ENCODE measurements at places on chromosomes 3 and 15.

DNA sequence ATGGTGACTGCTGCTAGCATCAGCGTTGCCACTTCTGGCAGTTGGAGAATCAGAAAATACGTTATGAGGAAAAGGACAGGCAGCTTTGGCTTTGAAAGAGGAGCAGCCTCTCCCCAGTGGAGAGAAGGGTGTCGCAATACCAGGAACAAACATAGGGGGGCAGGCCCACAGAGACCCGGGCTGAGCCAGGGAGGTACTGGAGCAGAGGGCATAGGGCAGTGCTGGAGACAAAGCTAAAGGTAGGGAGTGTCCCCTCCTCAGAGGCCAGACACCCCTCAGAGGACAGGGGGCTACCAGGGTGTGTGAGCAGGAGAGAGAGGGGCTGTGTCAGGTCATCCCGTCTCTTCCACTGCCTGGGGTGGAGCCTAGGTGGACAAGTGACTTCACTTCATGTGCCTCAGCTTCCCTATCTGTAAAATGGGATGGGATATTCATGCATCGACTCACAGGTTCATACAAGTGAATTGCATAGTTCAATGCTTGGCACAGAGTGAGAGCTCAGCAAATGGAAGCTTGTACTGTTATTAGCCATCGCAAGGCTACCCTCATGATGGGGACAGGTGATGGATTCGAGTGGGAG, 49.7 kb upstream of the LIMD1 start:
- DNase-seq = no peak

- DNase-seq = no peak
Observed at GRCh38 chr15:57393061-57393460, 16.8 kb downstream of the CGNL1 start.

DNA sequence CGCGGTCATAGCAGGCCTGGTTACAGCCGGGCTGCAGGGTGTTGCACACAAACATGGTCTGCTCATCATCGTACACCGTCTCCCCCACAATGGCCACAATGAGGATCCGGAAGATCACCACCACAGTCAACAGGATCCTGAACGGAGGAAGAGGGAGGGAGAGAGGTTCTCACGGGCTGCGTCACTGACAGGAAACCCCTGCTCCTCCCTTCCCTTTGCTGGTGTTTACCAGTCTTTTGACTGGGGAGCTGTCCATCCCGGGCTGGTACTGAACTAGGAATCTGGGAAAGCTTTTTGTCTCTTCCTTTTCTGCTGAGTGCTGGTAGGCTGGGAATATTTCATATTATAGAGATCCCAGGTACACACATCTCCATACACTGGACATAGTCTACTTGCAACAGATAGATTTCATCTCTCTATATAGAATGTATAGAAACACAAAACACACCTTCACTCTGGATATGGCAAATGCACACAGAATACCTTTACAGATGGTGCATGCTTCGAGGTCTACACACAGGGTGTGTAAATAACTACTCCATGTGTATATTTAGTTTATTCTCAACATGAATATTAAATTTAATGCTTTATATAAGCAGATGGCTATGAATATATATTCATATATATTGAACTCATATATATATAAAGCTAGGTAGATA, 1.4 kb downstream of the GJD2 start:
- no peak for DNase-seq

DNA sequence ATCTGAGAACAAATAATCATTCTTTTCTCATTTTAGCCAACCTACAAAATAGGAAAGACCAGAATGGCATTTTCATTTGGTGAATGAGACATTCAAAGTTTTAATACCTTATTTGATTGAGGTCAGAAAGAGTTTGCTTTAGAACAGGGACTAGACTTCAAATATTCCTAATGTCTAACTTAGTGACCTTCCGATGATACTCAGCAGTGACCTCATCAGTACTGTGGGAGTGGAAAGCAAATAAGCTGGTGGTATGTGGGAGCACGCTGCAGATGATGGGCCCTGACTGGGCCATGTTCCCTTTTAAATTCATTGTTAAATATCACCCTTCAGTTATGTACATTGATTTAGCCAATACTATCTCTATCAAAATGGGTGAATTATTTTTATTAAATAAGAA, 223.3 kb downstream of the P3H2 start:
- DNase-seq = no peak

DNA sequence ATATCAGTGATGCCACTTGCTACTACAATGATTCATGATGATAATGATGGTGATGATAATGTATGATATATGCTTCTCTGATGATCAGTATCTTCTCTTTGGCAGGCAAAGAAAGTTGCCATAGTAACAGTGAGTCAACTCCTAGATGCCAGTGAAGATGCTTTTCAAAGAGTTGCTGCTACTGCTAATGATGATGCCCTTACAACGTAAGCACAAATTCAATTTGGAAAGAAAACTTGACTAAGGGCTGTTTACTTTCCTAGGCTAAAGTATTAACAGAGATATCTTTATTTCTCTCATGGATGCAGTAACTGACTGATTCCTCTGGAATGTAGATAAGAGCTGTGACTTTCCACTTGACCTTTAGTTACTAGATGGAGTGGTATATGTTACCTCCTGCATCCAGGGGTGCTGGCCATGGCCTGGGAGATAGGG, 27.8 kb downstream of the ADGRG7 start:
- DNase-seq = peak; percentile 12

- no peak for DNase-seq
Observed at GRCh38 chr3:165256554-165257065, 60.4 kb upstream of the SLITRK3 start.

GRCh38 chr3:41117398-41117870, 81.9 kb upstream of the CTNNB1 start:
- peak; percentile 83 for DNase-seq

DNA sequence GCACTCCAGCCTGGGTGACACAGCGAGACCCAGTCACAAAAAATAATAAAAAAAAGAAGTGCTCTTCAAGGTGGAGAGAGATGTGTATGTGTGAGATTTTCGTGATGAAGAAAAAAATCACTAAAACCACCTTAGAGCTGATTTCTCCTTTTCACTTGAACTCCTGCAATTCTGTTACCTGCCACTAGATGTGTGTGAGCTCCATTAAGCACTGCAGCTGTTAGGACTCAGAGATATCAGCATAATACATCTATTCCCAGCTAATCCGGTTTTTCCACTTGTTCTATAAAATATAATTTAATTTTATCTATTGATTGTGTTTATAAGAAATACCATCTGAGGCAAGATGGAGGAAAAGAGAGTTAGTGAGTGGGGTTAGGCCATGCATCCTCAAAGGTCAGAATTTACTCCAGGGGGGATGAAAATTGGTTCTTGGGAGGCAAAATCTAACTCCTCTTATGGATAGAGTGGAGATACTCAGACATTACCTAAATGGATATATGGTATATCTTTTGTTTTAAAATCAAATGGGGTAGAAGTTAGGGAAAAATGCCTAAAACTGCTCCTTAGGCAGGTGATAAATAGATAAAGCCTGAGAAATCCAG, 152.7 kb downstream of the IL20RB start:
- DNase-seq = no peak

GRCh38 chr3:29718661-29719065, 437.8 kb downstream of the RBMS3 start:
- DNase-seq = no peak

DNA sequence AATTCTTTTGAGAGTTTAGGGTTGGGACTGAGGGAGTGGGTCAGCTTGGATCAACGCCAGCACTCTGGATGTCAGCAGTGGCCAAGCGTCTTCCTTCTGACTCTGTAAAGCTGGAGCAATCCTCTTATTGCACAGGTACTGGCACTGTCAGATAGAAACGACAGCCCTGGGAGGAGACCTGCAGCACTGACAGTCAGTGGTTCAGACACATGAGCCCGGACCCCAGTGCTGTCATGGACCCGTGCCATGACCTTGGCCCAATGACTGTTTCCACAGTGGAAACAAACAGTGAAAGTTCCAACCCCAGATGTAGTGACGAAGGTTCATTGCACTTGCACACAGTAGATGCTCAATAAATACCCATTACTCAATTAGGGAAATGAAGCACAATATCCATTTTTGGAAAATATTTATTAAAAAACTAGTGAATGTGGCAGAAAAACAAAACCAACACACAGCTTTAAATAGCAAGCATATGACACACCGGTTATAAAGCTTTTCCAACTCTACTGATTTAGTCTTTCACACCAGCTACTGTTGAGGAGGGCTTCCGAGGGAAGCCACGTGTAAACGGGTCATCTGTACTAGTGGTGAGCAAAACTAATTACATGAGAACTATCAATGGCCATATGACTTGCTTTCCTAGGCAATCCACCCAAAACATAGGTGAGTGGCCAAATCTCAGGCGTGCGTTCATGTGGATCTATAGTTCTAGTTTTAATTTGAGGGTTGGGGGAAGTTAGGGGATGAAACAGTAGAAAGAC, 22.1 kb downstream of the SIAH2 start:
- DNase-seq = no peak

DNA sequence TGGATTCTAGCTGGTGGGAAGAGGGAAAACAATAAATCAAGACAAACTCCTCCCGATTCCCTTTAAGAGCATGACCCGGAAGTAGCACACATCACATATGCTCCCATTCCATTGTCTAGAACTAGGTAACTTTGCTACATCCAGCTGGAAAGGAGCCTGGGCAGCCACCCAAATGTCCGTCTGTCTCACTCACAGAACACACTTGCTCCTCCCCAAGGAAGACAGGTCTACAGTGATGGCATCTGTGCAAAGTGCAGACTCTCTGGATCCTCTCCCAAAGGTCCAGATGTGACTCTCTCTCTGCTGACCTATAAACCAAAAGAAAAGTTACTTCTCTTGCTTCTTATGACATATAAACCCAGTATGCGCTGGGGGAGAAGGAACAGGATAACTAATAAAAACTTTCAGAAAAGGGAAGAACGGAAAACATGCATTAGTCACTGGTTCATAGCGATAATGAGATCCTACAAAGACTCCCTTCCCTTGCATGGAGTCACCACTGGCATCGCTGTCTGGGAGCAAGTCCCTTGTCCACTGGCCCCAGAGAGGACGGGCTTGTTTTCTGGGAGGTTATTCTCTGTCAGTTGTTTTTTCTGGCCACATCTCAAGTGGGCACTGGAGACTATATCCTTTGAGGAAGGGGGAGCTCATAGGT, 29.8 kb upstream of the EPHB3 start:
- DNase-seq = no peak

DNA sequence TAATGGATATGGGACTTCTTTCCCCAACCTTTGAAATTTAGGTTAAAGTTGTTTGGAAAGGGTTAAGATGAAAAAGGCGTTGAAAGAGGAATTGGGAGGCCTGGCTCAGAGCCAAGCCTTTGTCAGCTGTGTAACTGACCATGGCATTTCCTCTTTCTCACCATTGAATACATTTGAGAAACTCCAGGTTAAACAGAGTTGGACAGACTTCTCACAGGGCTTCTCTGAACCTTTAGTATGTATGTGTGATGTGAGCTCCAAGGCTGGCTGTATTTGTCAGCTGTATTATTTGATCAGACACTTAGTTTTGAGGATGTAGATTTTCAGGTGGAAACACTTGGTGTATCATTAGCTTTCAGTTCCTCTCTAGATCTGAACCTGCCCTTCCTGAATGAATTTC, 136.4 kb upstream of the GOLGA6L4 start:
- no peak for DNase-seq

GRCh38 chr3:39752751-39753150, 56.7 kb upstream of the MYRIP start:
- DNase-seq = no peak

- DNase-seq = no peak
Observed at GRCh38 chr3:157920822-157921700, 185.2 kb downstream of the SHOX2 start.

DNA sequence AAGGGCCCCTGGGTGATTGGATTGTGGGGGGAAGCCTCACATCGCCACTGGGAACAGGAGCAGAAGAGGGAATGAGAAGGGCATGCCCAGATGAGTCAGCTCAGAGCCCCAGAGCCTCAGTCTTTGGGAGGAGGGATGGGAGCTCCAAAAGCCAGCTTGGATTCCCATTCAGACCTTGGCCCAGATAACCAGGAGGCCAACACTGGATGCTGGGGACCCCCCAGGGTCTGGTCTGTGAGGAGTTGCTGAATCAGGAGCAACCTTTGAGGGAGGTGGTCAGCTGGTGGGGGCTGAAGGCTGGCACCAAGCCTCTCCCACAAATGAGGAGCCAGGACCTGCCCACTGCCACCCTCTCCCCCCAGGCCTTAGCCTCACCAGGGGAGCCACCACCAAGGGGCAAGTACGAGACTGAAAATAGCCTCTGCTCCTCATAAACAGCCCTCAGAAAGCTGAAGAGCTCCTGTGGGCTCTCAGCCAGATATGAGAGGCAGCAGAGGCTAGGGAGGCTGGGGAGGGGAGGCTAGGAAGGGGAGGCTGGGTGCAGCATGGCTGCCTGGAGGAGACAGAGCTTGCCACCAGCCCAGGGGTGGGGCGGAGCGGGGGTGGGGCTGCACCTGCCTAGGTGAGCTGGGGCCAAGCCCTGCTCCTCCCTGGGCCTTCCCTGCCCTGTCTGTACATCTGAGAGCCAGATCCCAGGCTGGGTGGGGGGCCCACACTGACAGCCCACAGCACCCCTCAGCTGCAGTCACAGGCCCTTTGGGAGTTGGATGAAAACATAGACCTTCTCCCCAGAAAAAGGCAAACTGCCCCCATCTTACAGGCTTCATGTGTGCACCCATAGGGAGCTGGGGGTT, 99.8 kb downstream of the SEC22A start:
- no peak for DNase-seq

DNA sequence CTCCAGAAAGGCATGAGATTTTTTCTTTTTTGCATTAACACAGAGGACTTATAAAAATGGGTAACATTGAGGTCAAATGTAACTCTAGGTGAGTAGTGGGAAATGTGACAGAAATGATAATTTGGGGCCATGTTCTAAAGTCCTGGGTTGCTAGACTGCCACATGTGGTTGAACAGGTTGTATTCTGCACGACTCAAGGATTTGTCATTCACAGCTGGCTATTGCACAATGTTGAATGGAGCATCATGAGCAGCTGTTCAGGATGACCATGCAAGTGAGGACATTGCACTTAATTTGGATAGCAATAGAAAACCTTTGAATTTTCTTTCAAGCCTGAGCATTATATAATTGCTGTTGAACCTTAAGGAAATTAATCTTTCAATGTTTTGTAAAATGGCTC, 396.6 kb downstream of the NAALADL2 start:
- DNase-seq = no peak

DNA sequence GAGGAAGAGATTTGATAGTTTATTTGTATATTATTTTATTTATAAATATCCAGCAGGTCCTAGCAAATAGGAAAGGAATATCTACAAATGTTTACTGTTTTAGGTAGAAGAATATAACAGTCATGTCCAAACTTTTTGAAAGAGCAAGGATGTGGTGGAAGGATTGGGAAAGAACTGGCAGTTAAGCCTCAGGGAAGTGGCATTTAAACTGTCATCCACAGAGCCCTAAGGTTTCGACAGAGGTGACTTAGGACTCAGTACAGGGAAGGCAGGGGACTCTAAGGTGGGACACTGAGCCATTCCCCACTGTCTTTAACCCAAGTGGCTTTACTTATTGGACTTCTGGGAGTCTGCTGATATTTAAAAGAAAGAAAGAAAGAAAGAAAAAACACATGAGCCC, 11.8 kb upstream of the TMEM87A start:
- DNase-seq = no peak
